ENCODE measurements at places on chromosomes 5 and 9.

DNA sequence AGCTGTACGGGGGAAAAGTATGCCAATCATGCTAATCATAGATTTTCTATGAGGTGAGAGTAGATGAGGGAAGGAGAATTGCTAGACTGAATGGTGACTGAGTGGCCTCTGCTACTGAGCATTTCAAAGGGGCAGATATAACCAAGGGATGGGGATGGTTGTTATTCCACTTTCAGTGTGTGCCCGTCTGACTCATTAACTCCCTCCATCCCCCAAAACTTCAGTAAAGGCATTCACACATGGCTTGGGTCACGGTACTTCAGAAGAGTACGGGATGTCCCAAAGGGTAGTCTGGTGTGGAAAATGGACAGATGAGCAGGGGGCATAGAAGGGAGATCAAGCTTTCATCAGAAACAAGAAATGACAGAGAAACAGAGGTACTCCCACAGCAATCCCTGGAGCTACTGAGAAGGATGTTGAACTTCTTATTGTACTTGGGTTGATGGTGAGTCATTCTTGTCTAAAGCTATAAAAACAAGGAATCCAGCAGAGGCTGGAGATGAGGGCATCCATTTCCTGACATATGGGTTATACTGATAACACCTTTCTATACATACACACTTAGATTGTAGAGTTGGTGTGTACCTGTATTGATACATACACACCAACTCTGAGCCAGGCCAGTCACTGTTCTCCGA, 8.9 kb upstream of the TLE4 start:
- DNase-seq, result no peak

DNA sequence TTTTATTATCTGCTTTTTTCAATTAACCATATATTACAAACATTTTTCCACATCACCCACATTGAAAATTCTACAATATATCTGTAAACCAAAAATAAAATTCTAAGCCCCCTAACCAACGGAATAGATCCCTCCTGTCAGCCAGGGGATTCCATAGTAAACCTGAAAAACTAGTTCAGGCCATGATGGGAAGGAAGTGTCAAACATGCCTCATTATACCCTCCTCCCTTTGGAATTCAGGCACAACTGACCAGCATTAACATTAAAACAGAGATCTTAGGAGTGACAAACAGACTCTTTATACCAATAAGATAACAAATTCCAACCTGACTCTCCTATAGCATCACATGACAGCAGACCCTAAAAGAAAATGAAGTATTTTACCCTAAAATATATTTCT, 113.7 kb upstream of the DMRT1 start:
- no peak for DNase-seq

DNA sequence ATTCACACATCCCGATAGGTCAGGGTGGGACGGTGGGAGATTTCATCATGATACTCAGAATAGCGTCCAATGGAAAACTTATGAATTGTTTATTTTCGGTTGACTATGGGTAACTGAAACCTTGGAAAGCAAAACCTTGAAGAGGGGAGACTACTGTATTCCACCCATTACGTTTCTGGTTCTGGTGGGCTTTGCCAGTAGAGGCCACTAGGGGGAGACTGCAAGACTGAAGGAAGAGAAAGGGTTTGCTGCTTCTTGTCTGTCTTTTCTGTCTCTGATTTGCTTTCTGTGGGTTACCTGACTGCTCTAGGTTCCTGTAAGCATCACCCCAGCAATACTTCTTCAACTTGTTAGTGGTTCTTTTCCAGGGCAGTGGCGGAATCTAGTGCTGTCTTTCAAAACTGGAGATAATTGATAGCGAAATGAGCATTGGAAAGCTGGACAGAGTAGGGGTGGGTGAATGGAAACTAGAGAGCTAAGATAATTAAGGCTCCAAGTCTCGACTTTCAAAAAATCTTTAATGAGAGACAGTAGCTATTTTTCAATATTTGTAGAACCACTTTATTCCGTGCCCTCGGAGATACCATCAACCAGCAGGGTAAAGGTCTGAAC, 27.0 kb downstream of the GRIN3A start:
- no peak for DNase-seq

- no peak for DNase-seq
These were observed 9.0 kb downstream of the HTR1A start for GRCh38 chr5:63953217-63953616.

- no peak for DNase-seq
These were observed 244.2 kb upstream of the DAB2 start for GRCh38 chr5:39668980-39669379.

GRCh38 chr5:109448838-109449237, 39.1 kb upstream of the PJA2 start:
- DNase-seq, result no peak

GRCh38 chr9:134059661-134060395, 8.0 kb downstream of the BRD3 start:
- no peak for DNase-seq

Measured in activated T-helper 1 cell treated with Interleukin-2 at 50 U/mL for 16 hours (primary cell).